ENCODE measurements at places on chromosomes 12 and 14.

DNA sequence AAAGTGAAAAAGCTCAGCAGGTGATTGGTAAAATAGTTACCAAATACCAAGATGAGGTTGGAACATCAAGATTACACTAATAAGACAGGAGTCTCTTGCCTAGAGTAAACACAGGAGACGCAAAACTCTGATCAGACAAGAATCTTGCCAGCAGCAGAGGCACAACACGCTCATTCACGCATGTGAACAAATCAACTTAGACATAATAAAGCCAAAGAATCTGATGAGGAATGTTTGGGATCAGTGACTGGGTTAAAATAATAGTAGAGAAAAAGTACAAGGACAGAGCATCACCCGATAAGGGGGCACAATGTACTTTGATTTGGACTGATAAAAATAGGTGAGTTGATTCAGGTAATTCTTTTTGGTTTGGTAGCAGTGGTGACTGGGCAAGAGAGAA is 159.5 kb upstream of the GRIP1 start:
- DNase-seq: no peak

DNA sequence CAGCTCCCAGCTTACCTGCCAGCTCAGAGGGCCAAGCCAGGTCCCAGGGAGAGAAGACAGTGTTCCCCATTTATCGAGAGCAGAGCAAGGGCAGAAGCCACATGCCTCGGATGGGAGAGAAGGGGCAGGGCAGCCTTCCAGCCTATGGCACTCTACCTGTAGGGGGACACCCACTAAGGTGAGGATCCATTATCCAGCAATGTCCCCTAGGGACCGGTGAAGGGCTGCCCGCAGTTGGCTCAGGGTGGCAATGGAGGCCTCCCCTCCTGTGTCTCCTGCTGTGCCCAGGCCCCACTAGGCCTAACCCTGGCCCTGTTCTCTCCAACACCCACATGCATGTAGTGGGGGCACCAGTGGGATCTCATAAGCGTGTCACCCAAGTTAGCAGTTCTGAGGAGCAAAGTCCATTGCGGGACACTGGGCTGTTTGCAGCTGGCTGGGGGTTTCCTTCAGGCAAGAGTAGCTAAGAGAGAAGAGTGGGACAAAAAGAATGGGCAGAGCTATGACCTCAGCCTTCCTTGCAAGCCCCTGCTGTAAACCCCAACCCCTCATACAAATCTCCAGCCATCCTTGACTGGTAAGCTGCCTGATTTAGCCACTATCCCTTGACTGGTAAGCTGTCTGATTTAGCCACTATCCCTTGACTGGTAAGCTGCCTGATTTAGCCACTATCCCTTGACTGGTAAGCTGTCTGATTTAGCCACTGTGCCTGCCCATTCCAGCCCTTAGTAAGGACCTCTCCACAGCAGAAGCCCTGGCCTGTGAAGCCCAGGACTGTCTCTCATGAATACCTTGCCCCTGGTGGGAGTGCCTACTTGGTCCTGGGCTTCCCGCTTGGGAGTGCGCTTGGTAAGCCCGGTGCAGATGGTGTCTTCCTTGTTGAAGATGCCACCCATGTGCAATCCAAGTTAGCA is 5.2 kb upstream of the ASB2 start:
- no peak for DNase-seq

DNA sequence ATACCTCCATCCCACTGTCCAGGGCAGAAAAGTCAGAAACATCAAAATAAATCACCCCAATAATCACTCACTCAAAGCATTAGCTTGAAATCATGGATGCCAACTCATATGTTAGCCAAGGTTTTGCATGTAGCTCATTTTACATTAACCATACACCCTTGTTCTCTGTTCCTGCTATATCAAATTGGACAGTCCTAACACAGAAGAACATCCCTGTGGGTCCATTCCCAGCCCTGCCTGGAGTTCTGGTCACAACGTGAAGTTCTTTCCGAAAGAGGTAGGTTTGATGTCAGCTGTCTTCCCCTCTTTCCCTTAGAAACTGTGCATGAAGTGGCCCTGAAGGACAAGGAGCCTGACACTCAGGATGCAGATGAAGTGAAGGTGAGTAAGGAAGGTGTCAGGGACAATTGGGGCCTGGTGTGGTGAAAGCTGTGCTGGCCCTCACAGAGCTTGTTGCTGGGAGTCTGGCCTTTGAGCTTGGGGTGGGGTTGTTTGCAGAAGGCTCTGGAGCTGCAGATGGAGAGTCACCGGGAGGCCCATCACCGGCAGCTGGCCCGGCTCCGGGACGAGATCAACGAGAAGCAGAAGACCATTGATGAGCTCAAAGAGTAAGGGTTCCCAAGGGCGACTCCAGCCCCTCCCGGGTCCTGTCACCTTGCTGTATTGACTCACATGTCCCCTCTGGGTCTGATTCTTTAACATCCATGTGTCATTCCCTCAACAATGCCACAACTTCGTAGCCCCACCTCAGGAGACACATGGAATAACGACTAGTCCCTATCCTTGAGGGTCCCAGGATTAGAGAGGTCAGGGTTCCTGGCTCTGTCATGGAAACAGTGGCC is 15.0 kb upstream of the PIP4K2C start:
- no peak for DNase-seq

DNA sequence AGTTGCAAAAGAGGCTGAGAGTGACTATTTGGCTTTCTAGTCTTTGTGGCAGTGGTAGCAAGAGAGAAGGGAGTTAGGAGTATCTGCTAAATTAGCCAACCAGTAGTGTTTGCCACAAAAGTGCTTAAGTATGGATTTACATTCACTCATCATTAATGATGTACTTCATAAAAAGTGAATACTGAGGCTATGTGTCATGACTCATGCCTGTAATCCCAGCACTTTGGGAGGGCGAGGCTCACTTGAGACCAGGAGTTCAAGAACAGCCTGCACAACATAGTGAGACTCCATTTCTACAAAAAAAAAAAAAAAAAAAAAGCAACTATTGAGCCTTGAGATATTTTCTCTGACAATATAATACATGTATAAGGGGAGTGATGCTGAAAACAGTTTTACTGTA is 36.8 kb downstream of the CCDC177 start:
- no peak for DNase-seq

DNA sequence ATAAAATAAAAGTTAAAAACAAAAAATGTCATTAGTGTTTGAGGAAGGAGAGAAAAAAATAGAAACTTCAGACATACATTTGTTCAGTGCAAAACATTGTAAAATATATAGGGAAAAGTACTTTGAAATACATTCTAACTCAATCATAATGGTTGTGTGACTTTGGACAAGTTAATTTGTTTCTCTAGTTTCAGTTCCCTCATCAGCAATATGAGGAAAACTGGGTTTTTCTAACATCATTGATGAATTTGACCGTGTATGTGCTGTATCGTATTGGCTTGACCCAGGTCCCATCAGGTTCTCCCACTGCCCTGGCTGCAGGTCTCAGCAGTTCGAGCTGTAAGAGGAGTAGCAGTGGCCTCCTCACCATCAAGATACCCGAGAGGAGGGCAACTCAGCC is 173.9 kb upstream of the ATF7IP start:
- DNase-seq: no peak

DNA sequence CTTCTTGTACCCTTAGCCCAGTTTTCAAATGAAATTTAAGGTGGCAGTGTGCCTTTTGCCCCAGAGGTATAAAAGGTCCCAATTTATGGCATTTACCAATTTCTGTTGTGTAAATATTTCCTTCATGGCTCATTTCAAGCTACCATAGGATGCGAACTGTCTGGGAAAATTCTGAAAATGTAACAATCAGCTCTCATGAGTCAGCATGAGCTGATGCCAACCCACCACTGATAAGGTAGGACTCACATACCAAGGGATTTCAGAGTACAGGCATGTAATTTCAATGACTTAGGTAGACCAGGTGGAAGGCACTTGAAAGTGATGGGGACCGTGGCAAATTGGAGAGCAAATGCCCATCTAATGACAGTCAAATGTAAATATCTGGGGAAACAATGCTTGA is 169.5 kb downstream of the TTC8 start:
- DNase-seq: no peak

GRCh38 chr12:40225984-40226602 is 1.3 kb downstream of the LRRK2 start:
- DNase-seq: no peak

DNA sequence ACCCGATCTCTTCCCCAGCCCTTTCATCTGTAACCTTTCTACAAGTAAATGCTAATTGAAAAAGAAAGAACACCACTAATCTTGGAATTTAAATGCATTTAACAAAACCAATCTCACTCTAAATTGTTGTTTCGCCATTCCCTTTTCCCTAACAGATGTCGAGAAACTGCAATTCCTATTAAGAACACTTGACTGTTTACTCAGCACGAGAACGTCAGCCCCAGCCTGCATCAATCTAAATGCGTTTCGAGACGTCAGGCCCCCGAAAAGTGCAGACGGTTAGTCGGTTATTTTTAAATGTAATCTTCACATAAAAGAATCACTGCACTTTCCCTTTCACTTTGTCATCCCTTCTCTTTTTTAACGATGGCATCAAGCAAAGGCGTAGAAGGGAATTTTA is 837.6 kb downstream of the VRK1 start:
- no peak for DNase-seq

- DNase-seq: no peak
Observed at GRCh38 chr14:76607510-76607909, 153.8 kb upstream of the VASH1 start.

- no peak for DNase-seq
Observed at GRCh38 chr12:43011383-43011926, 421.9 kb upstream of the PRICKLE1 start.

Data from KG1 (cell line).